ENCODE measurements at places on chromosomes 13 and 19.
A peak's percentile ranks its signal among the peaks of the same experiment; 100 is the strongest.

DNA sequence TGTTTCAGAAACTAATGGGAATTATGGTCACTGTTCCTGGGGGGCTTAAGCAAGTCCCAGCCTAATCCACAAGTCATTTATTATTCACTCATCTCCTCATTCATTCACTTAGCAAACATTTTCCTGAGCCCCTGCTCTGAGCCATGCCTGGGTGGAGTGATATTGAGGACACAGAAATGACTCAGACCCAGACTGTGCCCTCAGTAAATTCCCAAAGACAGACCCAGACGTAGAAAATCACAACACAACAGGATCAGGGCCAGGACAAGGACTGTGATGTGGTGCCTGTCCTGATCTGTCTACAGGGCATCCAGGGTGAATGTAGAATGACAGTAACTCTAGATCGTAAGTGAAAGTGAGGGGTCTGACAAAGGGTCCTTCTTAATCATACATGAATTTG is 7.0 kb upstream of the SPACA6 start:
- DNase-seq: no peak

- peak; percentile 26 for DNase-seq
Observed at GRCh38 chr13:49627831-49628652, at the start of gene ARL11. Gene ARL11 (plus strand): TSS chr13:49628507. CDS start chr13:49630448, 1,941 bp downstream.

GRCh38 chr13:20769834-20770233 is 3.9 kb downstream of the EEF1AKMT1 start:
- DNase-seq: no peak

- DNase-seq: no peak
Observed at GRCh38 chr19:2167896-2168618, 4.3 kb downstream of the DOT1L start.

DNA sequence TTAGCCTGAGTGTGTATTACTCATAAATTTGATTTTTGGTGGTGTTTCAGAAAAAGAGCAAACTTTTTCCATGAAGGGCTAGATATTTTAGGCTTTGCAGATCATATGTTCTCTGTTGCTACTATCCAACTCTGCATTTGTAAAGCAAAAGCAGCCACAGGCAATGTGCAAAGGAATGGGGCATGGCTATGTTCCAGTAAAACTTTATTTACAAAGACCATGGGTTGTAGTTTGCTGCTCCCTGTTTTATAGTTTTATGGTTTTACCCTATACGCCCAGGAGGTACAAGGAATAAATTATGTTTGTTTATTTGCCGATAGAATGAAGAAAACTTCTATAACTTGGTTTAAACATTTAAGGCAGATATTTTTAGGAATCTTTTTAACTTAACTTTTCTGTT is 23.6 kb downstream of the IFT88 start:
- DNase-seq: no peak

GRCh38 chr13:66546534-66547379 is 683.4 kb downstream of the PCDH9 start:
- no peak for DNase-seq

- DNase-seq: no peak
Observed at GRCh38 chr13:46639033-46639981, 86.3 kb downstream of the LRCH1 start.

DNA sequence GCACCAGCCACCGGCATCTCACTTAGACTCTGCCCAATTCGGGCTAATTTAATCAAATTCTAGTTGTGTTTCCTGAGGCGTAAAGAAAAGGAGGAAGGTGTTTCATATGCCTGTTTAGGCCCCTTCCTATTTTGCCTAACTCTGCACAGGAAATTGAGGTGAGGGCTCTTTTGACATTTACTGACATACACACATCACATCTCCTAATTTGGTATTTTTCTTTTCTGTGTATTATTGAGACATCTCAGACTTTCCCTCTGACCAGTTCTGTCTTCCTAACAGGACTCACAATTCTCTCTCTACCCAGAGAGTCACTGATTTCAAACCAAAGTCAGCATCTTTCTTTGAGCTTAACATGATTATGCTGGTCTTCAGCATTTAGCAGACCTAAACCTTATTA is 7.9 kb downstream of the CEACAM3 start:
- DNase-seq: no peak

DNA sequence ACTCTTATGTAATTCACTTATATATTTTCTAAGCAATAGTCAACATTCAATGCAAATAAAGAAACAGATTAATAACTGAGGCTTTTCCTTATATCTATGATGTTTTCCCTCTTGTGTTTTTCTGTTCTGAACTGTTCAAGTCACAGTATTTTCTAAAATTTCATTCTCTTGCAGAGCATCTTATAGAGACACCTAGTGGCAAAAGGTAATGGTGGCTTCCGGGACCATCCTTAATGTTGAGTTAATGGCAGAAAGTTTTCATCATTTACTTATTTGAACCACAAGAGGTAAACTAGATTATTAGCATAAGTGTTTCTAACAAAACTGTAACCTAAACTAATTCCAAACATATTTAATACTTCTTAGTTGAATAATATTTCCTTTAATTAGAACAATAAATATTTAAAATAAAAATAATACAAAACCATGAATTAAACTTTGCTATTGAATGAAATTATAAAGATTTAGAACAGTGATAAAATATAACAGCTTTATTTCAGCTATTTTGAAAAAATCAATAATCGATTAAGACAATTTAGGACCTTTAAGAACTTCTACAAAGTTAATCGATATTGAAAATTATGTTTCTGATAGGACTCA is 1.7 kb upstream of the SLITRK5 start:
- DNase-seq: no peak

GRCh38 chr19:51719251-51719988 is 4.4 kb downstream of the HAS1 start:
- DNase-seq: no peak

DNA sequence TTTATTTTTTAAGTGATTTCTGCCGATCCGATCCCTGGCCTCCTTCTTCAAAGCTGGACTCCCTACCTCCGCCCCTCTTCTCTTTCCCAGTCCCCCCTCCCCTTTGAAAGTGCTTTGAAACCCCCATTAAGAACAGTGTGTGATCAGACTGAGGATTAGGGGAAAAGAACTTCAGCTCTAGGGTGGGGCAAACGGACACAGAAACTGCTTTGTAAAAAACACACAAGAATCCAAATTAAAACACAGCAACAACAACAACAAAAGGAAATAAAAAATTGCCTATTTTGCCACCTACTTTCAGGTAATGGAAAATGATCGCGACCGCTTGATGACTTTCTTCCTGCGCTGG is 1.4 kb downstream of the SPRY2 start:
- no peak for DNase-seq

DNA sequence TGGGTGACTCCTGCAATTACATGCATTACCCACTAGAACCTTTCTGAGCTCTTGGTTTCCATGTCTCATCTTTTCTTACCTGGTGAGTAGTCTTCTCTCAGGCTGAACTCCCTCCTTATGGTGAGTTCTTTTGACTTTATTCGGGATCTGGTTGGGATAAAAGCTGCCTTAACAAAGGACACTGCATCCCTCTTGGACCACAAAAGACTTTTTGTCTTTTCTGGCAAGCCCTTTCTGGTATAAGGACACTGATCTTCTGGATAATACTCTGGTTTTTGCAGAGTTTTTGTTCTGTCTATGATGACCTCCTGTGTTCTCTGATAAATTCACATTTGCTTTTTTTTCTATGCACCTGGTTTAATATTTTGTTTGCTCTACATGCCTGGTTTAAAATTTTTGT is 66.7 kb downstream of the SLITRK1 start:
- no peak for DNase-seq

DNA sequence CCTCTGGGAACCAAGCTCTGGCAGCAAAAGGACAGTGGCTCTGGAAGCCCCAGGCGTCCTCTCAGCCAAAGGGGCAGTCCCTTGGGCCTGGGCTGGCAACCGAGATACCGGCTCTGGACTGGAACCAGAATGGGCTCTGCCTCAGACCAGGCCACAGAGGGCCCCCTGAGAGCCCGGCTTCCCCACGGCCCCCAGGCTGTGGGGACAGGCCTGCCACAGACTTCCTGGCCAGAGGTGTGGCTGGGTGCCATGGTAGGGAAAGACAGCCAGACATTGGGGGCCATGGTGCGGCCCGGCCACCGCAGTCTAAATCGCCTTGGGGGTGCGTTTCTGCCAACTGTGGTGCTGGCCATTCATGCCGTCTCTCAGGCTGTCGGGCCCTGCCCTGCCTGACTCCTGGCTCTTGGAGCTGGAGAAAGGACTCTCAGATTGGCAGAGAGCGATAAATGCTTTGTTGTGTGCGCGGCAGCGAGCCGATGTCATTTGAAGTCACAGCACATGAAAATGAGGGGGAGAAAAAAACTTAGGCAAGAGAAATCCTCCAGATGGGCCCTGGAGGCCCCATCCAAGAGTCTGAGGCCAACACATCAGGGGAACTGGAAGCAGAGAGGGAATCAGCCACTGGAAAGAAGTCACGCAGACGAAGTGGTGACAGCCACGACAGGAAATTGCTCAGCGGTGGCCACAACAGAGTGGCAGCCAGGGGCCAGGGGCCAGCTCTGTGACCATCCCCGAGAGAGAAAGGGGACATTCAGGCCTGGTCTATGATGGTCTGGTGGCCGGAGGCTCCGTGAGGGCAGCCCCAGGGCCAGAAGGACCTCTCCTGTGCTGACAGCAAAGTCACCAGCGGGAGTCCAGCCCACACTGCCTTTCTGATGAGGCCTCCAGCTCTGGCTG is 26.5 kb downstream of the SH3GL1 start:
- no peak for DNase-seq

DNA sequence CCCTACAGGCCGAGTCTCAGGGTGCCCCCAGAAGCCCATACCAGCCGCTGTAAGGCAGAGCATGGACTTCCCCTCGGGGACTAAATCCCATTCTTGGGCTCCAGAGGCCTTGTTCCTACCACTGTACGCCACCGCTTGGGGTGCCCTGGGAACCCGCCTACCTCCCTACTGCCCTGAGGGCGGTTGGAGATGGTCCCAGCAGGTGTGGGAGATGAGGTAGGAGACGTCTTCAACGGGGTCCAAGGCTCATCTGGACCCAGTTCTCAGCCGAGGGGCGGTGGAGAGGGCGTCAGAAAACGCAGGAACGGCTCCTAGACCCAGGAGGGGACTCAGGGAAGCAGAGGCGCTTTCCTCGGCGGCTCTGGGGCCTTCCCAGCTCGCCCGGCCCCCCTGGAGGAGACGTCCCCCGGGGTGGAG is 833 bp upstream of the ZIK1 start:
- no peak for DNase-seq

DNA sequence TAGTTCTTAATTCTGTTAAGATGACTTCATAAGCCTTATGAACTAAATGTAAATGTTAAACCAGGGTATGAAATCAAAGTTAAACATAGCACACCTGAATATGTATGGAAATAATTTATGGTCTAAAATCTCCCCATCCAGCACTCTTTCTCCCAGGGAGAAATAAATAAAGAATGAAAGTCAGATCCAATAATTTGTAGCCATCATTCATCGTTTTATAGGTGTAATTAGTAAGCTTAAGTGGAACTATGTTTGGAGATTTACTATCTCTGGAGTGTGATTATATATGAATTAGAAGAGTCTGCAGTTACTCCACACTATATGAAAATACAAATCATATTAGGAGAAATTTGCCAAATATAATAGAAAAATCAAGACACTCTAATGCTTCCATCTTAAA is 405.1 kb downstream of the DACH1 start:
- DNase-seq: no peak

DNA sequence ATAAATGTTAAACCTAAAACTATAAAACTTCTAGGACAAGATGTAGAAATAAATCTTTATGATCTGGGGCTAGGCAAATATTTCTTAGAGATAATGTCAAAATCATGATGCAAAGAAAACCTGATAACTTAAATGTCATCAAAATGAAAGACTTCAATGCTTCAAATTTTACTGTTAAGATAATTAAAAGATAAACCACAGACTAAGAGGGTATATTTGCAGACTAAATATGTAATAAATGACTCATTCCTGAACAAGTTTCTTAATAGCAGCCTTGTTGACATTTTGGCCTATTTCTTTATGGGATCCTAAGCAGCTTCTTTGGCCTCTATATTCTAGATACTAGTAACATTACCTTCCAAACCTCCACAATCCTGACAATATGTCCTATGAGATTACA is 2878.3 kb upstream of the PCDH20 start:
- no peak for DNase-seq

GRCh38 chr13:102582256-102582655 is 14.5 kb upstream of the TPP2 start:
- no peak for DNase-seq

GRCh38 chr19:28466107-28467045 is 746.6 kb downstream of the UQCRFS1 start:
- DNase-seq: peak; percentile 42

DNA sequence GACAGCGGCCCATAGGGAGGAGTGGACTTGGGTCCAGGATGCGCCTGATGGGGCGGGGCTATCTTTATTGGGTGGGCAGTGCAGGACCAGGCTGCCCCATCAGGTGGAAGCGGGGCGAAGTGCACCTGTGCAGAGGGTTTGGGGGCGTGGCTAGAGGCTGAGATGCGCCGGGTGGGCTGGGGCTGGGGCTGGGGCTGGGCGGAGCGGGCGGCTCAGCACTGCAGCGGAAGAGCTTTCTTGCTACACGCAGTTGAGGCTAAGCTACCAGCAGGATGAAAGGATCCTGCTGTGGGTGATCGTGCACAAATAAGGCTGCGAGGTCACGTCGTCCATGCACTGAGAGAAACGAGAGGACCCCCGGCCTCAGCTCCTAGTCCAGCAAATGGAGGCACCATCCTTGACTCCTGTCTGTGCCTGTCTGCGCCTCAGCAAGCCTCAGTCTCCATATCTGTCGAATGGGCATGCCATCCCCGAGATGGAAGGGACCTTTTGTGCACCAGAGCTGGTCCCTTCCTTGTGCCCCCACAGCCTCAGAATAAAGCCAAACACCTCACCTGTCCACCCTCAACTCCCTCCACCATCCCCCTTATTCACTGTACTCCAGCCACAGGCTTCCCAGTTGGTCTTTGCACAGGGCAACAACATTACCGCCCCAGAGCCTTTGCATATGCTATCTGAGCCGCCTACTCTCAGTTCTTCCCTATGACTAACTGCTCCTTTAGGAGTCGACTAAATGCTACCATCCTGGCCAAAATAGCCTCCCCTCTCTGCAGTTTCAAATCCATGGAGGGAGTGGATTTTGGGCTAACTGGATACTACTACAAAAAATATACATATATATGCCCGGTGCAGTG is 21.0 kb upstream of the HOMER3 start:
- DNase-seq: no peak

DNA sequence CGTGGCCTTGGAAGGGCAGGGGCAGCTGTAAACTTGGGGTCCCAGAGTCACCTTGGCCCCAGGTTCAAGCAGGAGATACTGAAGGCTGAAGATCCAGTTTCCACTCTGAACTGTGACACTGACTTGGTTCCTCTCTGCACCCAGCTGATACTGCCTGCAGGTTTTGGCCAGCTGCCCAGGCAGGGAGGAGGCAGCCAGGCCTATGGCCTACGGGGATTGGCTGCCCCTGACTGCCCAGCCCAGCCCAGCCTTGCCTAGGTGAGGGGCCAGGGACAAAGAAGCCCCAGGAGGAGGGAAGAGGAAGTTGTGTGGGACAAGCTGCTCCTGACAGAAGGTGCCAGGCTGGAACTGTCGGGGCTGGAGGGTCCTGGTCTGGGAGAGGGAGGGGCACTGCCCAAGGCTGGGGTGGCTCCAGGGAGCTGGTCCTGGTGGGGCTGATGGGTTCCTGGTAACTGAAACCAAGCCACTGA is 51.7 kb upstream of the CYP4F8 start:
- DNase-seq: no peak

GRCh38 chr19:44756089-44756562 is 7.6 kb downstream of the BCL3 start:
- DNase-seq: no peak
